ENCODE measurements at places on chromosomes 5 and 9.
A peak's percentile ranks its signal among the peaks of the same experiment; 100 is the strongest.

DNA sequence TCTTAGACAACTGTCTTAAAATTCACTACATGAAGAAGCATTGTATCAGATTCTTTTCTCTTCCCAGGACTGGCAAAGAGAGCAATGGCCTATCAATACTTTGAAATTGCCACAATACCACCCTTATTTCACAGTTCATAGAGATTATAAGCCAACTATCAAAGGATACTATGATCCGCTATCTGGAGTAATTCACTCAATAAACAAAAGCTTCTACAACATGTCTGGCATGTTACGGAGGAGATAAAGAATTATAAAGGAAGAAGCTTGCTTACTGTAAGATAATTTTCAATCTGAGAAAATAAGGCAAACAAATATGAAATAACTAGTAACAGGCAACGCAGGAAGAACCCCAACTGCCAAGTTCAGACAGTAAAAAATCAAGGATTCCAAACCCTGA is 114.8 kb downstream of the GNAQ start:
- no peak for DNase-seq

DNA sequence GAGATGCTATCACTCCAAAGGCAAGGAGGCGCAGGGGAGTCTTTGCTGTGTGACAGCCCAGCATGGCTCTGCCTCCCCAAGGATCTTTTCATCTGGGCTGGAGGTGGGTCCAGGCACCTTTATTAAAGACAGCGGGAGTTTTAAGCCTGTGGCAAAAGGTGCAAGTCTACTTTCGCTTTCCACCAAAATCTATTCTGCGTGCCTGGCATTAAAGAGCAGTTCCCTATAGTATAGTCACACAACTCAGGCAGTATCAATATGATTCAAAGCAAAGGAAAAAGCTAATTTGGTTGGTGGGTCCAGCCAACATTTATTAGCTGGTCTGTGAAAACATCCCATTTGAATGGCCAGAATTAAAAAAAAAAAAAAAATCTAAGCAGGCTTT is 398.7 kb downstream of the EBF1 start:
- DNase-seq: no peak

- no peak for DNase-seq
Observed at GRCh38 chr9:92711844-92712243, 41.9 kb upstream of the IPPK start.

DNA sequence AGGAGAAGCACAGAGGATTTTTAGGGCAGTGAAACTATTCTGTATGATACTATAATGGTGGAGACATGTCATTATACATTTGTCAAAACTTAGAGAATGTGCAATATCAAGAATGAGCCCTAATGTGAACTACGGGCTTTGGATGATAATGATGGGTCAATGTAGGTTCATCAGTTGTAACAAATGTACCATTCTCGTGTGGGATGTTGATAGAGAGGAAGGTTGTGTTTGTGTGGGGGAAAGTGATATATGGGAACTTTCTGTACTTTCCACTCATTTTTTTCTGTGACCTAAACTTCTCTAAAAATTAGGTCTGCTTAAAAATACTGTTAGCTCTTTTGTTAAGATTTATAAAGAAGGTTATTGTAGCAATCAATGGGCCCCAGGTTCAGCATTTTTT is 138.9 kb downstream of the SPATA31D1 start:
- DNase-seq: no peak

- no peak for DNase-seq
Observed at GRCh38 chr9:96279932-96280331, 22.0 kb downstream of the HSD17B3 start.

- no peak for DNase-seq
Observed at GRCh38 chr5:177103523-177104253, 17.0 kb downstream of the FGFR4 start.

DNA sequence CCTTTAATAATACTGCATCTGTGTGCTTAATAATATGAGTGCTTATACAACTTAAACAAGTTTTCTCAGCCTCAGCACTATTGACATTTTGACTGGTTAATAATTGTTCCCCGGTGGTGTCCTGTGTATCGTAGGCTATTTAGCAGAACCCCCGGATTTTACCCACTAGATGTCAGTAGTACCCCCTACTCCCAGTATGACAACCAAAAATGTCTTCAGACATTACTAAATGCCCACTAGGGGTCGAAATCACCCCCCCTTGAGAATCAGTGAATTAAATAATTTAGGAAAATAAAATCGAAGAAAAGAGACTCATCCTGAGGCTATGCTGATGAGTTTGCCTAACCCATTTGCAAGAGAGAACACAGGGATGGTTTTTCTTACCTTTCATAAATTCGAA is 166.3 kb downstream of the ATP10B start:
- no peak for DNase-seq

GRCh38 chr9:109555215-109555614 is 57.1 kb upstream of the PTPN3 start:
- no peak for DNase-seq

- peak; percentile 66 for DNase-seq
Observed at GRCh38 chr9:18114559-18115475, 359.1 kb upstream of the ADAMTSL1 start.

GRCh38 chr9:92378865-92379560 is 25.4 kb downstream of the OGN start:
- DNase-seq: no peak

Measured in right forelimb (tissue), 1 donor.